ENCODE measurements at places on chromosomes 5 and 9. TPM values are rescaled to one million over a fixed set of nuclear protein-coding genes. Genes with fewer than 3 reads are reported as not detected.

TMEFF1 gene
- total RNA-seq = 5.3 TPM

ABLIM3 gene
- total RNA-seq = 4.2 TPM

ANGPTL2 gene
- 19.0 TPM for total RNA-seq

CDH6 gene
- 82.3 TPM for total RNA-seq

PWWP2A gene
- total RNA-seq = 22.0 TPM

PCDHB16 gene
- 0.30 TPM for total RNA-seq

HCN1 gene
- total RNA-seq = not detected

CCNO gene
- total RNA-seq = not detected

LIFR gene
- total RNA-seq = 79.9 TPM

PLAC8L1 gene
- total RNA-seq = 0.59 TPM

LSM11 gene
- total RNA-seq = 8.6 TPM
